Dermis microvascular lymphatic vessel endothelial cell (primary cell): ENCODE measurements at places on chromosomes 16 and 17.

DNA sequence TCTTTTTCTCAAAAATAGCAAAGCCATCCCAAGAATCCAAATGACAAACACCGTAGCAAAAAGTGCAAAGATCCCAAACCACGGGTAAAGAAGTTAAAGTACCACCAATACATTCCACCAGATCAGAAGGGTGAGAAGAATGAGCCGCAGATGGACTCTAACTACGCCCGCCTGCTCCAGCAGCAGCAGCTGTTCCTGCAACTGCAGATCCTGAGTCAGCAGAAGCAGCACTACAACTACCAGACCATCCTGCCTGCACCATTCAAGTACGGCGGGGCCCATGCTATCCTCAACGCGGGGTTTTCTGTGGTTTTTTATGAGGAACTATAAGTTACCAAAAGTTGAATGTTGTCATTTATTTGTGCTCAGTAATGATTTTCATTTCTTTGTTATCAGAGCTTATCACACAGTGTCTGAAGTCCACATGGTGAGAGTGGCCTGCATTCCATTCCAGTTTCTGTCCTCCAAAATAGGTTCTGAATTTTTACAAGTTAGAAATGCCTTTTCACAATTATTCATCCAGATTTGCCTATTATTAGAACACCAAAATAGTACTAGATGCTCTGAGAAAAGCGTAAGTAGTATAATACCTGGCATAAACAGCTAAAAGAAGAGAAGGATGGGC is 169.2 kb downstream of the MRTFB start:
- DNase-seq: no peak

- no peak for DNase-seq
Measured at GRCh38 chr16:59878999-59879398, 1144.9 kb upstream of the GOT2 start.

- no peak for DNase-seq
Measured at GRCh38 chr16:88290850-88291830, 91.6 kb upstream of the ZNF469 start.

DNA sequence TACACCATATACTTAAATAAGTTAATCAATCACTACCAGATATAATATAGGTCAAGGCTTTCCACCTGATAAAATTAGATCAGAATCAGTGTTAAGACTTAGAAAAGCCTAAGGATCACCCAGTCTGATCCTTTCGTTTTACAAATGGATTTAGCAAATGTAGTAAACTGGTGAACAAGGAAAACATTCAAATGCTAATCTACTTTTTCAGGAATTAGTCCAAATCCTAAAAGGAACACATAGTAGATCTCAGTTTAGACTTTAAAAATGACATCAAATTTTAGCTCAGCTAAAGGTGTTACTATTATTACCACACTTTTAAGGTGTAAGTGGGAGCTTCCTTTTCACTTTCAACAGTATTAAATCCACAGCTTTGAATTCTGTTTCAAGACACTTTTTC is 12.0 kb downstream of the PHLPP2 start:
- no peak for DNase-seq

GRCh38 chr17:5711344-5711743 is 127.0 kb upstream of the NLRP1 start:
- DNase-seq: no peak

DNA sequence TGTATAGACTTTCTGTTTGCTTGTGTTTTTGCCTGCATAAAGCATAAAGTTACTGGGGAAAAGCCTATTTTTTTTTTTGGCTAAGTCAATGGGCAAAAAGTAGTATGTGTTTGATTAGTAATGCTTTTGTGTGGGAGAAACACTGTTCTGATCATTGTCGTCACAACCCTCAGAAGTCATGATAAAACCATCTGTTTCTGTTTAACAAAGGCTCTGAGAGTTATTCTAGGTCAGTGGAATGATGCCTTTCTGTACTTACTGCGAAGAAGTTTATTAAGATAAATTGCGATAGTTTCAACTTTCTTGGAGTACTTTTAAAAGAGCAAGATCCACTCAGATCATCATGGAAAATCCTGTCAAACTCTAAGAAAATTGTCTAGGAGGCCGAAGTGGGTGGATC is 80.9 kb downstream of the PRKCA start:
- DNase-seq: no peak

DNA sequence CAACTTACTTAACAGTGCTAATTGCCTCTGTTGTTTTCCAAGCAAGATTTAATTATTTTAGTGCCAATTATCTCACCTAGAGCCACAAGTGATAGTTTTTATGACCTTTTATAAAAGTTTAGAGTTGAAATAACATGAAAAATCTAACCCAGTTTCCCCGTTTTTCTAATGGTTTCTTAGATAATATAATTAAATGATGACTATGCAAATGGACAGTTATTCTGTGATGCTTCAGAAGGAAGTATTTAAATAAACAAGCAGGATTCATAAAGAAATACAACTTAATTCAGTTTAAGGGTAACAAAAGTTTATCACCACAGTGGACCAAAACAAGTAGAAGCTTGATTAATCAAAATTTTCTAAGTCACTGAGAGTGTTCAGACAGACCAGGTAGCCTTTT is 721.2 kb upstream of the SOX9 start:
- no peak for DNase-seq

DNA sequence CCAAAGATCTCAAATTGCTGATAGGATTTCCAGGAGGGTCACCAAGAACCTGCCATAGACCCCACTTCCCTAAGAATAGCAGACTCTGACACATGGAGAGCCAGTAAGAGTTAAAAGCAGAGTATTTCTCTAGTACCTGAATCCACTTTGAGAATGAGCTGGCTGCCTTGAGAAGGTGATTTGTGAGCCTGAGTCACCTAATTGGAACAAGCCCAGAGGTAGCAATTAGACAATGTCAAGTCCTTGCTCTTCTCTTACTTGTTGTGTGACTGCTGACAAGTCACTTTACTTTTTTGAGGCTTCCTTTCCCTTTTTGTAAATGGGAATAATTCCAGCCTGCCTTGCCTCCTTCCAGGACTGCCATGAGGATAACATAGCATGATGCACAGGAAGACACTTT is 76.1 kb upstream of the ASIC2 start:
- no peak for DNase-seq
